ENCODE measurements at places on chromosomes 2 and 18.
A peak's percentile ranks its signal among the peaks of the same experiment; 100 is the strongest.

- DNase-seq, result no peak
These were observed 10.0 kb downstream of the IL1R2 start for GRCh38 chr2:102001767-102002142.

- DNase-seq, result no peak
These were observed 352.2 kb downstream of the DLGAP1 start for GRCh38 chr18:4102901-4103300.

DNA sequence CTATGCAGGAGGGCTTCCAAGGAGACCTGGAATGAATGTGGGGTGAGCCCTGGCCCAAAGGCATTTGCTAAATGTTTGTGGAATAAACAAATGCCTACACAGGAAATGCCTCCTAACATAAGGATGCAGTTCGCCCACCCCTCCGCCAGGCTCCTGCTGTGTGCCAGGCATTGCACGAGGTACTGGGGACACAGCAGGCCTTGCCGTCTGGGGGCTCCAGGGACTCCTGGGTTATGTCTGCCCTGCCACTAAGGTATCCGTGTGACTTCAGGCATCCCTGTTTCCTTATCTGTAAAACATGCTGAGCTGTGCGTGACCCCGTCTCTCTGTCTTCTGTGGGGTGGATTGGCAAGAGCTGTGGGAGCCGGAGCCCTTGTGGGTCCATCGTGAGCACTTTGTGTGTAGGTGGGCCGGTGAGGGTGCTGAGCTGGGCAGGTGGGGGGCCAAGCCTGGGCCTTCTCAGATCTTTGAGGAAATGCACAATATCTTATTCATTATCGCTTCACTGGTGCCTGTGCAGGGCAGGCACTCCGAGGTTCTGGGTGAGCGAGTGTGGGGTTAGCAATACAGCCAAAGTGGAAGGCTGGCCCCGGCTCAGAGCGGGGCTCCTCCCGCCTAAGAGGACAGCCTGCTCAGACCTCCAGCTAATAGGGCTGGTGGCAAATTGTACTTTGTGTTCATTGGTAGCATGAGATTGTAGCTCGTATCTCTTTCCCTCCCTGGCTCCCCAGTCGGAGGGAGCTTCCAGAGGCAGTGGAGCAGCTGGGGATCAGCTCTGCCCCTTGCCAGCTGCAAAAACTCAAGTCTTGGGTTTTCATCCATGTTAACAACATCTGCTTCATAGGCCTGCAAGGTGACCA is 126.8 kb downstream of the GLI2 start:
- DNase-seq, result no peak

DNA sequence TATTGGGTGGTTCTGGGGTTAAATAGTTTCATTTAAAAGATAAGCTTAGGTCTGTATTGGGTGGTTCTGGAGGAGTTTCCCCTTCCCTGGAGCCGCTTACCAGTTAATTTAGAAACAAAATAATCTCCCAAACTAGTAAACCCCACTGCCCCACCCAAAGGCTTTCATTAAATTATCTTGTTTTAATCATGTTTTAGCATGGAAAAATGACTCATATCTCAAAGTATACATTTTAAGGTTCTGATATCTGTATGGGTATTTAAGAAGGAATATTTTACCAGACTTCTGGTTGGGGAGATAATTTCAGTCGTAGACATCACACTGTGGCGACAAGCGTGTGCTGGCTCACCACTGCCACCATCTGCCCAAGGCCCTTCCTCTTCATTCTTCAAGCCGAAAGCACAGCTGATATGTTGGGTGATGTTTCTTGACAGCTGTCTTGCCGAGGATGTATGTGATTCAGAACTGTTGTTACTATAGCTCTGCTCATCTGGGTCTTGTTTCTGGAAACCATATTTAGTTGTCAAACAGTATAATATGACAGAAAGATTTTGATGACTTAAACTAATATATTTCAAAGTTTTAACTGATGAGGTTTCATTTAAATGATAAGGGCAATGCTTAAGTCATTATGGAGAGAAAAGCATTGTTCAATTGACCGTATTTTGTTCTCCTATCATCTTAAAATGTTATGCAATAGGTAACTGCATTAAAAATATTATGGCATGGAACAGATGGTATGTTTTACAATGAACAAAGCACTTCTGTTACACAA is 5.1 kb downstream of the FIGLA start:
- DNase-seq, result peak; percentile 75

GRCh38 chr18:61290616-61291015 is 42.6 kb upstream of the CDH20 start:
- DNase-seq, result no peak
